ENCODE measurements at places on chromosomes 1 and 21.
A peak's percentile ranks its signal among the peaks of the same experiment; 100 is the strongest.

DNA sequence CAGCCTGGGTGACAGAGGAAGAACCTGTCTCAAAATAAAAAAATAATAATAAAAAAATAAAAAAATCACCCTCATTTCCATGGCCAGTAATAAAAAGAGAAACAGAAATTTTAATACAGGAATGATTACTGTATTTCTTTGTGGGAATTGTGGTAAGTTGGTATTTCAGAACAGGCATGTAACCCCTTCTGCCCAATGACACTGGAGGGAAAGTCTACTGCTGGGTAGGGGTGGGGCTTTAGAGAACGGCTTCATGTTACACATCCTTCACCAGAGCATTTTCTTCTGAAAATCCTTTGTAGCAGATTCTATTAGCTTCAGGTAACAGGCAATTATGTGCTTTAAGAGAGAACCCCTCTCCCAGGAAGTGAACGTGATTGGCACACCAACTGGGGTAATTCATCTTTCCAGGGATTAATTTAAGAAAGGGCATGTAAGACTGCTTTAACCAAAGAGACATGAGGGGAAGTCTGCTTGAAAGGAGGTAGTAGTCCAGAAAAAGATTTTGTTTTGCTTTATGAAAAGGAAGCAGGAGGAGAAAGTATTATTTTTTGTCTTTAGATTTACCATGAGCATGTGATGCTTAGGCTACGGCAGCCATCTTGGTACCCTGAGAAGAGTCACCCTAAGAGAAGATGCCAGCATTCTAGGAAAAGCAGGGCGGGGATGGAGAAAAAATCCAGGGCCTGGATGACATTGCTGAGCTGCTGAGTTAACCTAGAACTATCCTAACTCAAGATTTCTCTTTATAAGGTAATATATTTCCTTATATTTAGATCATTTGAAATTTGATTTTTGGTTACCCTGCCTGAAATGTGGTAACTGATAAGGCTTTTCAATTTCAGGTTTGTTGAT is 57.7 kb upstream of the DPT start:
- no peak for DNase-seq

DNA sequence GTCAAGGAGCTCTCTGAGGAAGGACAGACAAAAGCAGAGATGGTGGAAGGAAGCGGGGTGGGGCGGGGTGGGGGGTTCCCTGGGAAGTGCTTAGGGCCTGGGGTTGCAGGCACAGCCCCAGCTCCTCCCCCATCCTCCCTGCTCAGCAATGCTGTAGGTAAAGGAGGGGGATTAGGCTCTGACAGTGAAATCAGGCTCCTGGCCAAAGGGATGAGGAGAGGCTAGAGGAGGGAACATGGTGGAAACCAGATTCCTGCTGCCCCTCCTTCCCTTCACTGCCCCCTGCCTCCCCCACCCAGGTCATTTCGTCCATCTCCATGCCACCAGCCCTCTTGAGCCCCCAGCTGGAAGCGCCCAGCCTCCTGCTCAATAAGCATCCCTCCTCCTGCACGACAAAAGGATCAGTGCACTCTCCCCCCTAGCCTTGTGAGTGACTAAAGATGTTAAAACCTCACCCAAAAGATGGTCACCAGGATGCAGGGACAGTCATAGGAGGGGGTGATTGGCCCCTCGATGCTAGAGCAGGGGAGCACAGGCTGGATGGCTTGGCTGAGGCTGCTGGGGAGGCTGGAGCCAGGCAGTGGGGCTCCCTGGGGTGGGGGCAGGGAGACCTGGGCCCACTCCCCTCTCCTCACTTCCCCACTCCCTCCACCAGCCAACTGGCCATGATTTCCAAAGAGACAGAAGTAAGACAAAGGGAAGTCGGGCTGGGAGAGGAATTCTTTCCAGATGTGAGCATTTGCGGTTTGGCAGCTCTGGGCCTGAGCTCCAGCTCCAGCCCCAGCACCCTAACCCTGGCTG is 2.2 kb upstream of the CRABP2 start:
- peak; percentile 82 for DNase-seq

- no peak for DNase-seq
These were observed 13.9 kb downstream of the KCNK1 start for GRCh38 chr1:233627823-233628222.

- peak; percentile 40 for DNase-seq
These were observed 100.0 kb upstream of the HNRNPU start for GRCh38 chr1:244964112-244964971.

DNA sequence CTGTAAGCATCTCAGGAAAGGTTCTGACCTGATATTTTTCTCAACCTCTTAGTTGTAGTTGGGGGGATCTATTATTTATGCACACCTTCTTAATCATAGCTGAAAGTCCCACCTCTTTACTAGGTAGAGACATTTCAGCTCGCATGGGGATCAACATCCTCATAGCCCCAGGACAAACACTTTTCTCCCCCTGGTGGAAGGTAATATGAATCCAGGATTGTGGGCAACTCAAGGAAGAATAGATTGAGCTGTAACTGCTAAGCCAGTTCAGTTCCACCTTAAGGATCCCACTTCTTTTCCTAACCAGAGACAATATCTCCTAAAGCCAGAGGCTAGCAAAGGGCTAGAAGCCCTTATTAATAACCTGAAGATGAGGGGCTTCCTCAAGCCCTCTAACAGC is 25.4 kb upstream of the SMYD3 start:
- no peak for DNase-seq

DNA sequence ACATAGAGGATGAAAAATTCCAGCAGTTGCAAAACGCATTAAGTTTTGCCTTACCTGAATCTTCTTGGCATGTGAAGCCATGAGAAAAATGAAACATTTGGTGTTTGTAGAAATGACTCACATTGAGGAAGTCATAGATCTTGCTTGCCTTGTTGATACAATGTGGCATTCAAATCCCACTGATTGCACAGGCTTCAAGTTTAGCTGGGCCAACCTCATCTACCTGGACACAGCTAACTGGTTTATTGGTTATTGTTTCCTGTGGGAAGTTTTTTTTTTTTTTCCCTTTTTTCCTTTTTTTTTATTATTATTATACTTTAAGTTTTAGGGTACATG is 168.9 kb upstream of the C21orf91 start:
- no peak for DNase-seq

- DNase-seq: no peak
These were observed 58.6 kb downstream of the ATP5PO start for GRCh38 chr21:33856893-33857527.

DNA sequence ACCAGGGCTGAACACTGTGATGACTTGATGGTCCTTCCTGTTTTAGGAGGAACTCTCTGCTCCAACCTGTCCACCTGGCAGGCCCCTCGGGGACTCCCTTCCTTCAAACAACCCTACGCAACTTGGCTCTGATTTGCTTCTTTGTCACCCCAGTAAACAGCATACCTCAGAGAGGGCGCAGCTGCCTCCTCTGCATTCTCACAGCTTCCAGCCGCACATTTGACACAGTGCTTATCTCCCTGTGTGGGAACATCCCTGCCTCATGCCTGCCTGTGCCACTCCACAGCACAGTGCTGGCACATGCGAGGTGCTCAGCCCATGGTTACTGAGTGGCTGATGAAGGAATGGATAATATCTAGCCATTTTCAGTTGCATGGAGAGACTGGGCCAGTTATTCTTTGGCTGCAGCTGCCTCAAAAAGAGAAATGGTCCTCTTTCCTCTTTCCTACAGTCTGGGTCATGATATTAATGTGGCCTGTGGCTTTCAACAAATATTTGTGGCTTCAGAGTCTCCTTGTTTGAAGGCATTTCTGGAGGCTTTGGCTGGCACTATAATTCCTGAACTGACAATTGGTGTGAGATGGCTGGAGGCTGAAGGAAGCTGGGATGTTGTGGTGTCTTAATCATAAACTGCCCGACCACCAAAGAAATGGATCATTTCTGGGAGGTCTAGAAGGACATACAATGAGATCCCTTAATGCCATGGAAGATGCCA is 77.9 kb downstream of the TENT5C start:
- no peak for DNase-seq

- no peak for DNase-seq
These were observed 23.0 kb downstream of the LRRC8B start for GRCh38 chr1:89547563-89548116.

DNA sequence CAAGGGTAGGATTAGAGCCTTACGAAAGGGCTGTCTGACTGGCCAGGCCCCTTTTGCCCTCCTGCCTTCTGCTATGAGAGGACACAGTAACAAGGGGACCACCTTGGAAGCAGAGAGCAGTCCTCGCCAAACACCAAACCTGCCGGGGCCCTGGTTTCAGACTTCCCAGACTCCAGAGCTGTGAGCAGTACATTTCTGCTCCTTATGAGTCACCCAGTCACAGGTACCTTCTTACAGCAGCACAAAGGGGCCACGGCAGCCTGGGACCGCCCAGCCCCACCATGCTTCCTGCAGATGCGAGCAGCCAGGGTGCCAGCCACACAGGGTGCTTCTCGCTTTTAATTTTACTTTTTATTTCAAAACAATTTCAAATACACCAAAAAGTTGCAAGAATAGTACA is 17.2 kb upstream of the POFUT2 start:
- DNase-seq: peak; percentile 20

DNA sequence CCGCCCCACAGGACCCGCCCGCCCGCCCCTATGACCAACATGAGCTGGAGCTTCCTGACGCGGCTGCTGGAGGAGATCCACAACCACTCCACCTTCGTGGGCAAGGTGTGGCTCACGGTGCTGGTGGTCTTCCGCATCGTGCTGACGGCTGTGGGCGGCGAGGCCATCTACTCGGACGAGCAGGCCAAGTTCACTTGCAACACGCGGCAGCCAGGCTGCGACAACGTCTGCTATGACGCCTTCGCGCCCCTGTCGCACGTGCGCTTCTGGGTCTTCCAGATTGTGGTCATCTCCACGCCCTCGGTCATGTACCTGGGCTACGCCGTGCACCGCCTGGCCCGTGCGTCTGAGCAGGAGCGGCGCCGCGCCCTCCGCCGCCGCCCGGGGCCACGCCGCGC is 7.9 kb upstream of the IBA57 start:
- DNase-seq: no peak

DNA sequence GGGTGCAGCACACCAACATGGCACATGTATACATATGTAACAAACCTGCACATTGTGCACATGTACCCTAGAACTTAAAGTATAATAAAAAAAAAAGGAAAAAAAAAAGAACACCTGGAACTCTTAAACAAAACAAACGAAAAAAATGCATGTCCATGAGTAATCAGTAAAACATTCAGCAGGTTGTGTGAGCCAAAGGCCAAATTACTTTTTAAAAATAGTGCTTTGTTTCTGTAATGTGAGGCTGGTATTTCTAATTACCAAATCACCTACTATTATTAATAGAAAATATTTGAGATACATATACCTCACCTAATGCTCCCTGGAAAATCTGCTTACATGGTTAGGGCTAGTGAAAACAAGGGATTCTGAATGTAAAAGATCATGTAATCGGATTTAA is 294.4 kb upstream of the NR5A2 start:
- DNase-seq: no peak

GRCh38 chr21:38048167-38048566 is 131.9 kb upstream of the KCNJ6 start:
- DNase-seq: no peak

DNA sequence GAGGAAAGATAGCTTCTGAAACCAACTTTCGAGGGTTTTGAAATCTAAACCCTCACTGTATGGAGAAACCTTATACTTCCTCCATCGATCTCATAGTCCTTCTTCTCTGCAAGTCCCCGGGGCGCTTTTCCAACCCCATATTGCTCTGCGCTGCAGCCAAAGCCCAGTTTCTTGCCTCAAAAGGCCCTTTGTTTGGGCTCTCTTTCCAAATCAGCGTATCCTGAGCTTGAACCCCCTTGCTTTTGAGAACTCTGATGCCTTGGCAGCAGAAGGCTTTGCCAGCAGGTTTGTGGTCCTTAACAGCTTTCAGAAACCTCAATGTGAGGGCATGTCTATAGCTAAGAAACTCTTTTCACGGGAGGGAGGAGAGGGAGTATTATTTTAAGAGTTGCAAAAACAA is 21.6 kb downstream of the PLPP3 start:
- DNase-seq: no peak

- DNase-seq: no peak
These were observed 72.9 kb upstream of the ZNF678 start for GRCh38 chr1:227490478-227490877.

- no peak for DNase-seq
These were observed 152.2 kb upstream of the RUNX1 start for GRCh38 chr21:35201288-35201687.

DNA sequence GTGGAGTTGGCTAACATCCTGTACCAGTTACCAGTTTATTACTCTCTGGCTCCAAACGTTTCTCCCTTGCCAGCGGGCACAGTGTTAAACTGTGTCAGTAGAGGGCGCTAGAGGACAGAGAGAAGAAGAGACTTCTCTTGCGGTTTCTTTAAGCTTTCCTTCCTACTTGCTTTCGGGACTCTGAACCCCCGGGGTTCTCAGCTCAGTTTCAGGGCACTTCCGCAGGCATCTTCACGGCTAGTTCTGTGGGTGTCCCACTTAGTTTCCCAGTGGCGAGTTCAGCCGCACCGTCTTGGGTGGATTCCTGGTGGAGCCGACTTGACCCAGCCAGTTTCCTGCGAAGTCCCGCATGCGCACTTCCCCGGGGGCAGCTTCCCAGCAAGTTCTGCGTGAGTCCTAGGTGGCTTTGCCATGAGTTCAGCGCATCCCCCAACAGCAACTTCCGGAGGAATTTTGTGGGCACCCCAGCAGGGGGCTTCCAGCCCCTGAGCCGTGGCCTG is 37.9 kb upstream of the BTG2 start:
- peak; percentile 88 for DNase-seq

DNA sequence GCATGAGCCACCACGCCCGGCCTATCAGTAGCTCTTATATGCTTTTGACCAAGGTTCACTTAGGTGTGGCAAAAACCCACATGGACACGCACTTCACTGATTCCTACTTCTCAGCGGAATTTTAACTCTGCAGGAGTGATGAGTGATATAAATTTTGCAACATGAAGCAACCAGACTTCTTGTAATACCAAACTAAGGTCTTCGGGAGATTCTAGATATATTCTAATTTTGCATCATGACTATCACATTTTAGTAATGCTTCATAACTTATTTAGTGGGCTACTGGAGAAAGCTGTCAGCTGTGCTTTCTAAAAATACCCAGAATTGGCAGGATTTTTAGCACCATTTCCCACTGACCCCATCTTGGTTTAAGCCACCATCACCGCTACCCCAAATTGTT is 27.8 kb downstream of the RHCE start:
- no peak for DNase-seq

DNA sequence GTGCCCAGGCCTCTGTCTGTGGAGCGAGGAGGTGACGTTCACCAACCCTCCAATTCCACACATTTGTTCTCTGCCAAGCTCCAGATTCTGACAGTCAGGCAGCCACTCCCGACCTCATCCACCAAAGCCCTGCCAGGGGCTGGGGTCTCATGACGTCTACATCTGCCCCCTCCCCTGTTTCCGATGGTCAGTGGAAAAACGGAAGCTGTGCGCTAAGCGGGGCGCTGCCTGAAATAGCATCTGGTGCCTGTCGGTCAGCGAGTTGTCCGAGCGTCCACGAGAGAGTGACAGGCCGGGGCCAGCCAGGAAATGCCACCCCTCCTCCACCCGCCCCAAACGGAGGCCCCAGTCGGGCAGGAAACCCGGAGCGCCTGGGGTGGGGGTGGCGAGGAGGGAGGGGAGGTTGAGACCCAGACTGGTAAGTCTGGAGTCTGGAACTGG is 3.2 kb upstream of the TAL1 start:
- peak; percentile 64 for DNase-seq
